Activated T-helper 17 cell treated with anti-CD3 and anti-CD28 coated beads, Interleukin-2, amount 50 U/mL, for 72 hours (primary cell): ENCODE measurements at places on chromosomes 4 and X. TPM values are rescaled to one million over a fixed set of nuclear protein-coding genes. Genes with fewer than 3 reads are reported as not detected.

POF1B gene
- total RNA-seq: 0.61 TPM

P2RY4 gene
- 0.35 TPM for total RNA-seq

FAAH2 gene
- total RNA-seq: 3.9 TPM

PRR32 gene
- not detected for total RNA-seq

AFAP1 gene
- total RNA-seq: 20.1 TPM

HSFX2 gene
- not detected for total RNA-seq
